Activated CD8-positive, alpha-beta memory T cell treated with anti-CD3 and anti-CD28 coated beads for 4 hours (primary cell): ENCODE measurements at places on chromosomes 2 and 18.

GRCh38 chr2:128384446-128384845 is 65.8 kb upstream of the HS6ST1 start:
- no peak for DNase-seq

GRCh38 chr2:128798502-128799283 is 480.0 kb upstream of the HS6ST1 start:
- no peak for DNase-seq

- DNase-seq = no peak
These were observed 17.6 kb upstream of the CASP8 start for GRCh38 chr2:201242571-201243277.

DNA sequence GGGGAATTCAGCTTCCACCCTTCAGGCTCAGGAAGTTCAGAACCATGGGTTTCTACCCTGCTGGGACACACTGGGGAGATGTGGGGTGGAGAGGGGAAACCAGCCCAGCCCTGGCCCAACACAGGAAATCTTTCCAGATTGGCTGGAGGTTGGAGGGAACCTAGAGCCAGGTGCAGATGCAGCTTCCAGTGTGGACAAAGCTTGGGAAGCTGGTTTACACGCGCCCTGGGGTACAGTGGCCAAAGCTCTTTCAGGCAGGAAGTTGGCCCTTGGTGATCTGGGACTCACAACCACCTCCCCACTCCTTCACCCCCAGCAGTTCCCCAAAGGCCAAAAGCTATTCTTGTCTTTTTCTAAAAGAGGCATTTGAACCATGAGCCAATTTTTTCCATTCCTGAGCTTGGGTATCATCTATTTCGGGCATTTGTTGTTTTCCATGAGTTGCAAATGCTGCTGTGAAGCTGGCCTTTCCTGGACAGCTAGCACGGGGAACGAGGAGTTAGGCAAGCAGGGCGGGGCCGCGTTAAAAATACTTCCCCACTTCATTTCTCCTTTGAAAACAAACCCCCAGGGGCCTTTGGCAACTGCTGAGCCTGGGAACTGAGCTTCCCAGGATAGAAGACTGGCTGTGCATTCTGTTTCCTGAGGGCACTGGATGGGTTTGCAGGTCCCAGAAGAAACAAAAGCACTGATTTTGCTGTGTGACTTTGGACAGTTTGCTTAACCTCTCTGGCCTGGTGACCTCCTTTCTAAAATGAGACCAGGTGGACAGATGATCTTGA is 3.1 kb upstream of the ARID5A start:
- no peak for DNase-seq

DNA sequence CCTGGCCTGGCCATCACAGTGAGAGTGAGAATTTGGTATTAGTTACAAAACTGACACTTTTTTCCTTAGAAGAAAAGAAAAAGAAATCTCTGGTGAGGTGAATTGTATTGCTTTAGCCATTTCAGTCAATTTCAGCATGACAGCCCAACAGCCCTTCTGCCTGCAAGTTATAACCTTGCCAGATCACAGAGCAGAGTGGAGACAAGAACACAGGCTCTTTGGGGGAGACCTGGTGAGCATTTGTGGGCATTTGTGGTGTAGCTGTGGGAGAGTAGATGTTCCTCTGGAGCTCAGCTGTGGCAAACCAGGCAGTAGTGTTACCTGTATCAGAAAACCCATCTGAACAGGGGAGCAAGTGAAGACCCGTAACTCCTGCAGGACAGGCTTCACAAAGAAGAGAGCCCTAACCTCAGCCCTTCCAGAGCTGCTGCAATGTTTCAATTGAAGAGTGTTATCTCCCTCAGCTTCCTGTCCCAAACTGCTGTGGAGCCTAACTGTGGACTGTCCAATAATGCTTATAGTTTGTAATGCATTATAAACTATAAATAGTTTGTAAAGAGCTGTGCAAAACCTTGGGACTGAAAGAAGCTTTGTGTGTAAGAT is 22.8 kb upstream of the DLX1 start:
- no peak for DNase-seq

- DNase-seq = no peak
These were observed 40.8 kb downstream of the PDIA6 start for GRCh38 chr2:10771786-10772185.

DNA sequence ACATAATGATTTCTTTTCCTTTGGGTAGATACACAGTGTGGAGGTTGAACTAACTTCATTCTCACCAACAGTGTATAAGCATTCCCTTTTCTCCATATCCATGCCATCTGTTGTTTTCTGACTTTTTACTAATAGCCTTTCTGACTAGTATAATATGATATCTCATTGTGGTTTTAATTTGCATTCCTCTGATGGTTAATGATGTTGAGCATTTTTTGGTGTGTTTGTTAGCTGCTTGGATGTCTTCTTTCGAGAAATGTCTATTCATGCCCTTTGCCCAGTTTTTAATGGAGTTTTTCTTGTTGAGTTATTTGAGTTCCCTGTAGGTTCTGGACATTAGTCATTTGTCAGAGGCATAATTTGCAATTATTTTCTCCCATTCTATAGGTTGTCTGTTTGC is 59.8 kb downstream of the MARCHF4 start:
- no peak for DNase-seq

DNA sequence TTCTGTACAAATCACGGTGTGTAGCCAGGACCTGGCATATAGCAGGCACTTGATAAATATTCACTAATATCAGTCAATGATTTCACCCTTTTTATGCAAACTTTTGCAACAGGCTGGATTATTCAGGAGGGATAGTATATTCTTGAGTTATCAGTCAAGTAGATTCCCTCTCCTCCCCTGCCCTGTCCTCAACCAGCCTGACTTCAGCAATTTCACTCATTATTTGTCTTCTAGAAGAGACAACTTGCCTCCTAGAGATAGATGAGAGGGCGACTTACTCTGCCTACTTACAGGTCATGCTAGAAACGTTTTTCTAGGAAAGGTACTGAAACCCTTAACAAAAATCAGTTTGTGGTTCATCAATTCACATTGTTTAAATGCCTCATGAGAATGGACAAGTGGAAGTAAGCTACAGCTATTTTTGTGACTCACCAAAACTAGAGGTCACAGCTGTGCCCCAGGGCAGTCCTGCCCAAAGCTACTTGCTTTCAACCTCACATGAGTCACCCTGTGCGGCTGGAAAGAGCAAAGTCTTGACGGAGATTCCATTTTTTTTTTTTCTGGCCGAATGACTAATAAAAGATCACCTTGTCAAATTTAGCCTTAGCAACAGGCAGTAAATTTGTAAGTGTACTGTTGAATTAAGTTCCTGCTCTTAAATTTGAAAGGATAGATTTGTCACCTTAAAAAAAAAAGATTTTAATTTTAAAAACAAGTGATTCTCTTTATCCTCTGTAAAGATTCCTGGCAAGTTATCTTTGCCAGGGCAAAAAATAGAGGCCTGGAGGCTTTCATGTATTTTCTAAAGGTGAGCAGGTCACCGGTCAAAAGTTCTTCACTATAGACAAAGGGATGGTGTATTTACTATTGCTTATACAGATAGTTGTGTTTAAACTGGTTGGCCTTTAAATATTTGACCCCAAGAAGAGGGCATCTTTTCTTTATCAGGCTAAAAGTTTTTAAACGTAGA is 109.0 kb upstream of the SLC35G4 start:
- DNase-seq = no peak

DNA sequence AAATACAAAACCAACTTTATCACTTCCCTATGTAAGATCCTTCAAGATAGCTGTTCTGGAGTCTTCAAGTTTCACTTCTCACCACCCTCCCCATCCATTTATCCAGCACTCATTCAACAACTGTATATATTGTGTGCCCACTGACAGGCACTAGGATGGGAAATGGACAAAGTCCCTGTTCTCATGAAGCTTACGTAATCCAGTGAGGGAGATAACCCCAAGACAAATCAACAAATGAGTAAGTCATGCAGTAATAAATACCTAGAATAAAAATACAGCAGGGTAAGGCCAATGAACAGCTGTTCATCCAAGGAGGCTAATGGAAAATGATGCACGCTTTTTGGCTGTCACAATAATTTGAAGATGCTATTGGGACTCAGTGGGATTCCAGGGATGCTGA is 133.8 kb downstream of the MEMO1 start:
- no peak for DNase-seq

- DNase-seq = no peak
These were observed 3.1 kb downstream of the KCNE4 start for GRCh38 chr2:223055140-223055539.

DNA sequence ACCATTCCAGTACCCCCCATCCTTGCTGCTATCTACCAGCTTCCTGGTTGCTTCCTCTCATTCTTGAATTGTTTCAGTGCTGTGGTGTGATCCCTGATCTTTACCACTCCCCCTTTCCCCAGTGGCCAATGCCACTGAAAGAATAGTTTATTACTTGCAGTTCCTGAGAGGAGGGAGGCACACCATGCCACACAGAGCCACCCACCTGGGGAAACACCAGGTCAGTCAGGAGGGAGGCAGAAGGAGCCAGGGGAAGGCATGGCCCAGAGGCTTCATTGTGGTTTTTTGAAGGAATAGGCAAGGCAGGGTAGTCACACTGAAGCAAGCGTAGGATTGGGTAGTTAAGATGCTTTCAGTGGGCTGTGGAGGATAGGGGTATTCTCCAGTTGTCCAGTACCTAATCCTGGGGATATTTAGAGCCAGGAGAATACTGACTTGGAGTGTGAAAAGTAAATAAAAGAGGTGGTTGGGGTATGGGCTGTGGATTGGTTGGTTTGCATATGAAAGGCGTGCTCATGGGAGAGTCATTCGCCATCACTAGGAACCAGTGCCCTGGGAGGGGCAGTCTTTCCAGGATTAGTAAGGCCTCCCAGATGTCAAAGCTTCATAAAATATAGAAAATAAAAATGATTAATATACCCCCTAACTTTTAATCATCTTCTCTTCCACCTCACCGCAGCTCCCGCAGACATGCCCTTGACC is 6.7 kb upstream of the TMEM177 start:
- no peak for DNase-seq

GRCh38 chr18:59233017-59233410 is 13.1 kb downstream of the GRP start:
- DNase-seq = no peak

DNA sequence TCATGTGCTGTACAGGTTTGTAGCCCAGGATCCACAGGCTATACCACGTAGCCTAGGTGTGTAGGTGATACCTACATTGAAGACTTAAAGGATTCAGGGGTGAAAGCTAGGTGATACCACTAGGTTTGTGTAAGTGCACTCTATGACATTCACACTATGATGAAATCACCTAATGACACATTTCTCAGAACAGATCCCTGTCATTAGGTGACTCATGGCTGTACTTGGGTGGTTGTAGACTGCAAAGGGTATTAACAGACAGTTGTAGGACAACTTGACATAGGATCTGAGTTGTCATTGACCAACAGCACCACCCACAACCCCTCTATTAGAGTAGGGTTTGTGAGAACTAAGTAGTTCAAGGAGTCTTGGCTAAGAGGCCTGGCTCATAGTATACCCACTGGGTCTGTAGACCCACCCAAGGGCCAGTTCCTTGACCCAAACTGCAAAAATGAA is 27.7 kb upstream of the SMCHD1 start:
- DNase-seq = no peak

- no peak for DNase-seq
These were observed 16.0 kb downstream of the SLC4A5 start for GRCh38 chr2:74327199-74327598.

DNA sequence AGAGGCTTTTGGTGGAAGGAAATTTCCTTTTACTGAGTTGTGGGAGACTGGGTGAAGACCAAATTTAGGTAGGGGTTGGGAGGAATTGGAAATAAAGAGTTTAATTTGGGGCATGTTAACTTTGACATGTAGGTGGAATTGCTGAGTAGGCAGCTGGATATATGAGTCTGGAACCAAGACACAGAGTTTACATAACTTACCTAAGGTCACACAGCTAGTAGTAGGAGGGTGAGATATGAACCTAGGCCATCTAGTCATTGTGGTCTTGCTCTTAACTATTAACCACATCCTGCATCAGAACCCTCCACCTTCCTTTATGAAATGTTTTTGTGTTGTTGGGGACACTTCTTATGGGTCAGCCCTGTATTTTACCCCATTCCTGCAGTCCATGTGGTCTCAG is 113.1 kb downstream of the ICOS start:
- DNase-seq = no peak

- DNase-seq = no peak
These were observed 38.4 kb upstream of the MRPL19 start for GRCh38 chr2:75607988-75608683.

- no peak for DNase-seq
These were observed 156.9 kb upstream of the ITGA6 start for GRCh38 chr2:172270278-172271079.

- no peak for DNase-seq
These were observed 43.4 kb downstream of the CCDC102B start for GRCh38 chr18:68841301-68841700.

- DNase-seq = no peak
These were observed 365.2 kb downstream of the ZNF521 start for GRCh38 chr18:24986666-24987302.

- no peak for DNase-seq
These were observed 4.4 kb upstream of the PARD6G start for GRCh38 chr18:80251700-80252099.

DNA sequence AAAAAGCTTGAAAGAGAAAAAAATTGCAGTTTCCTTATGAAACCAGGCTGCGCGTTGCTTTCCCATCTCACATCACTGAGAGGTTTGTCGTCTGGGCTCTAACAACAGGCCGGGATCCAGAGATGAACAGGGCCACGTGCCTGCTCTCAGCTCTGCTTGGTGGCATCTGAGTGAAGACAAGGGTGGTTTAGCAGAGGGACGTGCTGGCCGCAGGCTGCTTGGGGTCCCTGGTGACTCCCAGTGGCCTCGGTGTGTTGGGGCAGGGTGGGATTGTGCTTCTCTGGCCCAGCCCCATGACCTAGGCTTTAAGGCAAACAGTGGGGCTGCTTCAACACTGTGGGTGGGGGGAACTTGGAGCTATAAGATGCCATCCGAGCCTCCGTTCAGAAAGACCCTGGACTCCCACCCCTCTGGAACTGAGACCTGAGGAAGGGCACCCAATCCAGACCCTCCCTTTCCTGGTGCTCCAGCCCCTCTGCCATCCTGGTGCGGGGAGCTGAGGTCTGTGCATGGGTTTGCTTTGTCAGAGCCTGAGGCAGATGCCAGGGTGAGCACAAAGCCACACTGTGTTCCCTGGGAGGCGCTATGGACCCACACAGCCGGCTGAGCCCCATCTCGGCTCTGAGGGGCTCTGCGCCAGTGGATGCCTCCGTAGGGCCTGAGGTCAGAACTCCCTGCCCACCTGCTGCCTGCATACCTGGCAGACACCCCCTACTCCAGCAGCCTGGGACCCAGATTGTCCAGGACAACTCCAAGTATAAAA is 18.4 kb upstream of the HPCAL1 start:
- no peak for DNase-seq

GRCh38 chr18:10851824-10852319 is 297.5 kb downstream of the PIEZO2 start:
- DNase-seq = no peak

DNA sequence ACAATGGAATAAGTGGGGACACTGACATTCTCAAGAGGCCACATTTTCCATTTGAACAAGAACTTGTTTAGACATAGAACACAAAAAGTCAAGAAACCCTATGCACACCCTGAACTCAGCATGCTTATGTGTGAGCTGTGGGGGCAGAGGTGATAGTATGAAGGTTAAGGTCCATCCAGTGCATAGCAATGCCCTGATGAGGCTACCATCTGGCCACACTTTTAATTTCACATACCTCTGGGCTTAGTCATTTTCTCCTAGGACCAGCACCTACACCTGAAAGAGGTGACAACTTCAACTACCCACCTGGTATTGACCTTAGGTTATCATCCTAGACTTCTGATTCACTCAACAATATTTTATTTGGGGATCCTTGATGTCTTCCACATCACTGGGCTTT is 139.8 kb downstream of the PIK3C3 start:
- DNase-seq = no peak

GRCh38 chr2:144364944-144365738 is 154.8 kb downstream of the ZEB2 start:
- DNase-seq = no peak

- DNase-seq = no peak
These were observed 1149.5 kb downstream of the DSC3 start for GRCh38 chr18:29892960-29893558.
